ENCODE measurements at places on chromosomes 11 and 22.

DNA sequence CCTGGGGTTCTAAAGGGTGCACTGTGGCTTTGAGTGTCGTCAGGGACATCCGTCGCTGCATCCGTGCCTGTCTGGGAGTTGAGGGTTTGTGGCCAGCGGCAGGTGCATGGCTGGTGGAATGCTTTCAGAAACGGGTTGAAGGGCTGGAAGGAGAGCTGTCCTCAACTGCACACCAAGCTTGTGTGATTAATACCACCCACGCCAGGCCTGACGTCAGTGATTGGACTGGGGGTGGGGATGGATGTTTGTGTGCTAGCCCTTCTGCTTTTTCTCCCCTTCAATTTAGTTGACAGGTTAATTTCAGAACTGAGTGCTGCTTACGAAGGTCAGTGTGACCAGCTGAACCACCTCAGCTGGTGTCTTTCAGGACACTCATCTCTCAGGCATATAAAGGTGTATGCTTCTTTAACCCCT is 3.2 kb upstream of the GAB2 start:
- peak; percentile 33 for DNase-seq

DNA sequence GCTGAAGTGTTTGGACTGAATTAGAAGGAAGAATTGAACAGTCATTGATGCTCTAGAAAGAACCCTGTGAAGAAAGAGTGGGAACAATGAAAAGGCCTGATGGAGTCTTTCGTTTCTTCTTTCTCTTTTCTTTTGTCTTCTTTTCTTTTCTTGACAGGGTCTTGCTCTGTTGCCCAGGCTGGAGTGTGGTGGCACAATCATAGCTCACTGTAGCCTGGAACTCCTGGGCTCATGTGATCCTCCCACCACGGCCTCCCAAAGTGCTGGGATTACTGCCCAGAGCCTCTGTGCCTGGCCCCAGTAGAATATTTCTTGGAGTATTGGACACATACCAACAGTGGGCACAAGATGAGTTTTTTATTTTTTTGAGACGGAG is 1.1 kb downstream of the FEN1 start:
- DNase-seq, result no peak

DNA sequence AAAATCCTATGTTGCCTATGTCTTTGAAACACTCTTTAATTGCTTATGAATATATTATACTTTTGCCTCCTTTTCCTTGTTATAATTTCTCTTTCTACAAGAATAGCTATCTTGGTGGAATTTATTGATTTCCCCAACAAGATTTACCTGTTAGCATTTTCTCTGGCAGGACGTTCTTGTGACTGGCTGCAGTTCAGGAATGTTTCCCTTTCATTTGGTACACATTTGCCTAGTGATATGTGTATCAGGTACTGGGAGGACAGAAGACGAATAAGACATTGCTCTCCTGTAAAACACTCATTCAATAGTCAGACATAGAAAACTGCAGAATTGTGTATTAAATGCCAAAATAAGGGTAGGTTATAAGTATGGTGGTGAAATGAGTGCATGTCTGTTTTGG is 279.9 kb downstream of the FAT3 start:
- no peak for DNase-seq

- DNase-seq, result no peak
Measured at GRCh38 chr11:125948278-125949051, 2.6 kb downstream of the VSIG10L2 start.

DNA sequence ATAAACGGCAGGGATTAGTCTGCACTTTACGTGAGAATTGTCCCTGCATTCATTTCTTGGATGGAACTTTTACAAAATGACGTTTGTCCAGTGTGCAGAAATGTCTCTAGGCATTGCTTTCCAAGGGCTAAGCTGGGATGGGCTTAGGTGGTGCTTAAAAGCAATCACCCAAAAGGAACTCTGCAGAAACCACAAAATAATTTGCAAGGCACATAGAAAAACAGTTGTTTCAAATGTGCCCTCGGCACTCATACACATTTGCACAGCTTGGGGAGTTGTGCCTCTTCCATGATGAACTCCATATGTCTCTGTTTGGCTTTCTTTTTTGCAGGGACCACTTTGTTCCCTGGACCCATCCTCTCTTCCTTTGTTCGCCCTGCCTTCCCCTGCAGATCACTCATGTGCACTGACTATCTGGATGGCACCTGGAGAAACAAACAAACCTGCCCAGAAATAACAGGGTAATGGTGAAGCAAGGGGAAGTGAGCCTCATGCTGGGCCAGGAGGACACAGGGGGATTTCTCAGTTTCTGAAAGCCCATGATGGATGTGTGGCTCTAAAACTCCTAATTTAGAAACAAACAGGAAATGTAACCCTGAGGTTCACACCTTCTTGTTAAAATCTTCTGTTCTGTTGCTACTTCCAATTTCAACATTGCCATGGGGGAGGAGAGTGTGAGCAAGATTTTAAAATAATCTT is 150.2 kb downstream of the SNX19 start:
- no peak for DNase-seq

GRCh38 chr11:34632105-34632791 is 11.4 kb downstream of the EHF start:
- no peak for DNase-seq

DNA sequence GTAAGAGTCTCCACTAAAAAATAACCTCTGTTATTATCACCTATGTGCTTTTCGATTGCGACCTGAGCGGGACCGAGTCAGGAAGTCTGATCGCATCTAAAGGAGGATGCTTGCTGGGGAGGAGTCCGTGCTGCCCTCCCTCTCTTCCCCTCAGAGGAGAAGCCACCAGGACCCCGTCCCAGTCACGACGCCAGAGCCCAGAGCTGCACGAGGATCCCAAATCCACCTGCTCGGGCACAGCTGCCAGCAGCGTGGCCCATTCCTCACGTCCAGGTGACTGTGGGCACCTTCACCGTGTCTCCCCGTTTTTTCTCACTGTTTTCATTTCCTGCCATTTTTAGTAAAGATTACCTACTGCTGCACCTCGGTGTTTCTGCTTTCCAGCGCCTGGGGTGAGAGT is 390.3 kb downstream of the BRD1 start:
- DNase-seq, result no peak

GRCh38 chr11:47398011-47398410 is 10.4 kb upstream of the SLC39A13 start:
- DNase-seq, result no peak

GRCh38 chr11:97537407-97538150 is 1147.8 kb downstream of the JRKL start:
- DNase-seq, result no peak

DNA sequence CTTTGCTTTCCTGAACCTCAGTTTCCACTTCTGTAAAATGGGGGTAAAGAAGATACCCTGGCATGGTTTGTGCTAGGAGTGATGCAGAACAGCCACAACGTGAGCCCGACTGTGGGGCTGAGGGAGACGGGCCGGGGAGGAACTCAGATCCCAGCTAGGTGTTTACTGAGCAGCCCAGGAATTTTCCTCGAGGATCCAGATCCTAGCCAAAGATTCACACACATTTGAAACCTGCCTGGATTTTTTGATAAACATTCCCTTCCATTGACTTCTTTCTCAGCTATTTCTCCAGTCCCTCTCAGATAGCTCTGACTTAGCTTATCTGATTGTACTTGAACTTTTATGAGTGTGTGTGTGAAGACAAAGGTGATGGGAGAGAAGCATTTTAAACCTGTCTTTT is 98.0 kb downstream of the KIAA1671 start:
- DNase-seq, result no peak

GRCh38 chr11:125494561-125494960 is 1.5 kb downstream of the FEZ1 start:
- DNase-seq, result no peak

DNA sequence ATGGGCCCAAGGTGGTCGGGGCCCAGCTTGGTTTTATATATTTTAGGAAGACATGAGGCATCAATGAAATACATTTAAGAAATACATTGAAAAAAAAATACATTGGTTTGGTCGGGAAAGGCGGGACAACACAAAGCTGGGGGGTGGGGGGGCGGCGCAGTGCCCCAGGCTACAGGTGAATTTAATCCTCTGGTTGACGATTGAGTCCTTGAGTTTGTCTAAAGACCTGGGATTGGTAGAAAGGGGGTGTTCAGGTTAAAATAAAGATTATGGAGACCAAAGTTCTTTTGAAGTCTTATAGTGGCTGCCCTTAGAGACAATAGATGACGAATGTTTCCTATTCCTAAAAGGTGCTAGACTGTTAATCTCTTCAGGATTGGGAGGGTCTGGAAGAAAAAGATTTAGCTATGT is 3.1 kb downstream of the IFITM1 start:
- DNase-seq, result peak; percentile 38

GRCh38 chr11:41044747-41045146 is 414.7 kb downstream of the LRRC4C start:
- no peak for DNase-seq

DNA sequence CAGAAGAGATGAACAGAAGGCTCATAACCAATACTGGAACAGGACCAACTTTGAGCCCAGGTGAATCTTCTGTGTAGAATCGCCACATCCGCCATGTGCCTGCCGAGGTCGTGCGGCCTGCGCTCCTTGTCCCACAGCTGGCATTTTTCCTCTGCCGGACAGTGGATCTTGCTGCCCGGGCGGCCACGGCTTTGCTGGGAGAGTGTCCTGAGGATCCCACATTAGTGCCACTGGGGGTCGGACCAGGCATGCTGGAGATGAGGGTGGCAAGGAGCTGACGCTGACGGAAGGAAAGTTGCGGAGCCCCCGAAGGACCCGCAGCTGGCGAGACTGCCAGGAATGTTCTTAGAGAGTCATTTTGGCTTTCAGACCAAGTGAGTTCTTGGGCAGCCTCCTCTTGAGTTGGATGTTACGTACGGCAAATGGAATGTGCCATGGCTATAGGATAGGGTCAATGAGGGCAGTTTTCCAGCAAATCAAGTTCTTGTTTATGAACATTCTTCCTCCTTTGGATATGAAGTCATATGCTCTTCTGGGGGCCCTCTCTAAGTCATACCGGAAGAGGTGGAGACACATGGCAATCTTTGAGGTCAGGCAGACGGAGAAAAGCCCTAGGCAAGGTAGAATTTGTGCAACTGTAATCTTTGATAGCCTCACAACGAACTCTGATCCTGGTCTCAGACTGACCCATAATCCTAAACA is 57.4 kb upstream of the NUP160 start:
- DNase-seq, result peak; percentile 28

- DNase-seq, result no peak
Measured at GRCh38 chr22:49785841-49786471, 41.7 kb downstream of the BRD1 start.

GRCh38 chr22:34333285-34333684 is 413.0 kb upstream of the LARGE1 start:
- DNase-seq, result no peak

- DNase-seq, result no peak
Measured at GRCh38 chr22:31898926-31899325, 45.4 kb upstream of the YWHAH start.

DNA sequence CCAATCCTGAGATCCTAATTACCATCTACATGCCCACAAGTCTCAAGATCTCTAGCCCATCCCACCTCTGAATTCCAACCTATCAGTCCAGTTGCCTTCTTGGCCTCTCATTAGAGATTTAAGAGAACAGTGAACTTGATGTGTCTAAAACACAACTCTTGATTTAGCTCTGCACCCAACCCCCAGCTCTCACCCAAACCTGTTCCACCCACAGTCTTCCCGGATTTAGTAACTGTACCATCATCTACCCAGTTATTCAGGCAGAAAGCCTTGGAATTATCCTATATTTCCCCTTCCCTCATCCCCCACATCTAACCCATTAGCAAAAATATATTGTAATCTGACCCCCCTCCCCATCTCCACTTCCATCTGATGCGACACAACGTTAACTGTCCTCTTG is 24.0 kb upstream of the YWHAH start:
- no peak for DNase-seq

GRCh38 chr22:23760056-23760455 is 2.7 kb upstream of the C22orf15 start:
- no peak for DNase-seq

DNA sequence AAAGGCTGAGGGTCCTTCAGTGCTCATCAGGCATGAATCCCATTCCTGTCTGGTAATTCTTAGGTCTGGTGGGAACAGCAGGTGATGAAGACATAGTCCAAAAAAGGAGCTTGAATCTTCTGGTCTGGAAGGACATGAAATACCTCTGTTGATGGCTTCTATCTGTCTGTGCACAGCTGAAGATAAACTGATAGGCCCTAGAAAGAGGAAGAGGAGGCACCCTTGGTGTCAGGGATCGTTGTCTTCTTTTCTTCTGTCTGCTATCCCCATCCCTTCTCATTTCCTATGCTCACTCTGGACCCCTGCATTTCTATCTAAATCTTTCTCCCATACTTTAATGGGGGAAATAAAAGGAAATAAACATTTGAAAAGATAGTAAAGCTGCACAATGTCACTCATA is 9.4 kb downstream of the AGBL2 start:
- no peak for DNase-seq

DNA sequence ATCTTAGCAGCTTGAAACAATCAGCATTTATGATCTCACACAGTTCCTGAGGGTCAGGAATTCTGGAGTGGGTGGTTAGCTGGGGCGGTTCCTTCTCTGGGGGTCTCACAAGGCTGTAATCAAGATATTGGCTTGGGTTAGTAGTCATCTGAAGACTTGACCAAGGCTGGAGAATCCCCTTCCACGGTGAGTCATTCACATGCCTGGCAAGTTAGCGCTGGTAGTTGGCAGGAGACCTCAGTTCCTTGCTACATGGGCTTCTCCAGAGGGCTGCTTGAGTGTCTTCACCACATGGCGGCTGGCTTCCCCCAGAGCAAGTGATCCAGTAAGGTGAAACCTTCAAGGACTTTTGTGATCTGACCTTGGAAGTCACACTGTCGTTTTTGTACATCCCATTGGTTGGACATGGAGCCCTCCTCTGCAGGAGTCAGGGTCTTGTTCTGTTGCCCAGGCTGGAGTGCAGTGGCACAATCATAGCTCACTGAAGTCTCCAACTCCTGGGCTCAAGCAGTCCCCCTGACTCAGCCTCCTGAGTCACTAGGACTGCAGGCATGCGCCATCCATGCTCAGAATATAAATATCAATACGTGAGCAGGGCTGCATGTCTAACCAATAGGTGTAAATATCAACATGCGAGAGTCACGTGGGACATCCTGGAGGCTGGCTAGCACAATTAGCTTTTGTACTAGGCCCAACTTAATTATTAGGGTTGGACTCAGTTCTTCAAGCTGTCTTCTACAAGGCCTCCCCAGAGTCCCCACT is 7.2 kb upstream of the NIPSNAP1 start:
- DNase-seq, result peak; percentile 92

GRCh38 chr11:73528483-73529203 is 69.3 kb downstream of the FAM168A start:
- DNase-seq, result no peak

DNA sequence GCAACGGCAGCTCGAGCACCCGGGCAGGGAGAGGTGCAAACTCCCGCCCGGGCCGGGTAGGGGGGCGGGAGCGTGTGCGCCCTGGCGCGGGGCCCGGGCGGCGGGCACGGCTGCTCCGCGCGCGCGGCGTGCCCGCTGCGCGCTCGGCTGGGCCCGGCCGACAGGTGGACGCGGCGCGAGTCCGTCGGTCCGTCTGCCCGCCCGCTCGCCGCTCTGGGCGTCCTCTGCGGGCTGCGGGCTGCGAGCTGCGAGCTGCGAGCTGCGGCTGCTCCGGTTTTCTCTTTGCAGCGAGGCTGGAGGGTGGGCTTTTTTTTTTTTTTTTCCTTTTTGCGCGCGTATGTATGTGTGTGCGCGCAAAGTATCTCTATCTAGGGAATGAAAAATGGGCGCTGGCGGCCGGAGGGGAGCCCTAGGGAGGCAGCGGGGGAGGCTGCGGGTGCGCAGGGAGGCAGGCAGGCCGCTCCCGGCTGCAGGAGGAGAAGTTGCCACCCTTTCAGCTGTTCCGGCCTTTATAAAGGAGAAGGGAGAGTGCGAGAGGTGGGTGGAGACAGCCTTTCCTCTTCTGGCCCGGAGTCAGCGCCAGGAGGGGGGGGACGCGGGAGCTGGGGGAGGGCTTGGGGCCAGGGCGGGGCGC is at the start of gene PDGFB:
Gene PDGFB, minus strand, starts transcription at position 487 of the 634 bp plus-strand sequence. CDS start 1,019 bp downstream, outside the sequence.
- DNase-seq, result no peak
